NCI-H1417 treated with DMSO at 0.1 percent for 48 hours (cell line): ENCODE measurements at places on chromosomes 2 and 18.

DNA sequence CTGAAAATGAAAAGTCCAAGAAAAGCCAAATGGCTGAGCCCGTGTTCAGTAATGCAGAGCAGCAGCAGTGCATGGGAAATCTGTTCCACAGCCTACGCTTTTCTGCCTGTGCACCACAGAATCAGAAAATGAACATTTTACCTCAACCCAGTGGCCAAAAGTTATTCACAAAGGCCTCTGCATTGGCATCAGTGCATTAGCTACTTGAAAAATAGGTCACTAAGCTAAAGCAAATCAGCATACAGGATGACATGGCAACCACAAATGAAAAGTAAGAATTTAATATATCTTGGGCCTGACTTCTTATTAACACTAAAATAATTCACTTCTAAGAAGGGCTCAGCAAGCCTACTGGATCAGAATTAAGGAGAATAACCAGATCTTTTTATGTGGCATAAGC is 1145.3 kb upstream of the CHAC2 start:
- no peak for DNase-seq

- DNase-seq = no peak
These were observed 86.1 kb upstream of the ITPRID2 start for GRCh38 chr2:181805228-181806038.

DNA sequence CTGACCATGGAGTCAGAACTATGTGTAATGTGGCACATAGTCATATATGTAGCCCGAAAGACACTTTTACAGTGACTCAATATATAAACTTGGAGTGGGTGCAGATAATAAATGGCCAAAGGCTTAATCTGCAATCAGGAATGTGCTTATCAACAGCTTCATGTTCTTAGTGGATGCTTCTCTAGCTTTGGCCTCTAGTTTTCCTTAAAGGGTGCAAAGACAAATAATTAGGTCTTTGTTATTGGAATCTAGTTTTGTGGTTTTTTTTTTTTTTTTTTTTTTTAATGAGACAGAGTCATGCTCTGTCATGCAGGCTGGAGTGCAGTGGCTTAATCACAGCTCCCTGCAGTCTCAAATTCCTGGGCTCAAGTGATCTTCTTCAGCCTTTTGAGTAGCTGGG is 625.6 kb downstream of the EPHA4 start:
- DNase-seq = no peak

GRCh38 chr2:70684846-70685622 is 83.0 kb downstream of the ADD2 start:
- peak; percentile 23 for DNase-seq

DNA sequence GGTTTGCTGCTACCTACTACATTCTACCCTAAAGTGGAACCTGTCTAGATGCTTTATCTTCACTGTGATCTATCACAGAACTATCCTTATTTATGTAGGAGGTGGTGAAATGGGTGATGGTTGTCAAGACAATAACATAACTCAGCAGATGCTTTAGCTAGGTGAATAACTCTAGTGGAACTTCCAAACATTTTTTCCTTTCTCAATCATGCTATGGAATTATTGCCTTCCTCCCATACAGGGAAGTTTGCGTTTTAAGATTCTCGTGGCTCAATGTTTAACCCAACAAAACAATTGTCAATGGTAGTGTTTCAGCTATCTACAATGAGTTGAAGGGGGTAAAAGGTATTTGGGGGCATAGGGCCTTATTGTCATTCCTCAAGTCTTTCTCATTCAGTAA is 82.6 kb upstream of the GLI2 start:
- DNase-seq = no peak

DNA sequence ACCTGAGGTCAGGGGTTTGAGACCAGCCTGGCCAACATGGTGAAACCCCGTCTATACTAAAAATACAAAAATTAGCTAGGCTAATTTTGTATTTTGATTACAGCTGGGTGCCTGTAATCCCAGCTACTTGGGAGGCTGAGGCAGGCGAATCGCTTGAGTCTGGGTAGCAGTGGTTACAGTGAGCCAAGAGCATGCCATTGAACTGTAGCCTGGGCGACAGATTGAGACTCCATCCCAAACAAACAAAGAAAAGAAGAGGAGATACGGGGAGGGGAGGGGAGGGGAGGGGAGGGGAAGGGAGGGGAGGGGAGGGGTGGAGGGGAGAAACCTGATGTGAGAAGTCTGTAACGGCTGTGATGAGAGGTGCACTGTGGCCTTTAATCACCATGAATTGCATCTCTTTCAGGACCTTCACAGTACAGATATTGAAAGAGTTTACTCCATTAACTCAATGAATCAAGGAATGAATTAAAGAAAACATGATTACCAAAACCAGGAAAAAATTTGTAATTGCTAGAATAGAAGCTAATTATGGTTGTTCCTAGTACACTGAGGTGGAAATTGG is 135.3 kb downstream of the CALCRL start:
- no peak for DNase-seq

GRCh38 chr2:137893145-137893544 is 71.1 kb upstream of the HNMT start:
- DNase-seq = peak; percentile 86

DNA sequence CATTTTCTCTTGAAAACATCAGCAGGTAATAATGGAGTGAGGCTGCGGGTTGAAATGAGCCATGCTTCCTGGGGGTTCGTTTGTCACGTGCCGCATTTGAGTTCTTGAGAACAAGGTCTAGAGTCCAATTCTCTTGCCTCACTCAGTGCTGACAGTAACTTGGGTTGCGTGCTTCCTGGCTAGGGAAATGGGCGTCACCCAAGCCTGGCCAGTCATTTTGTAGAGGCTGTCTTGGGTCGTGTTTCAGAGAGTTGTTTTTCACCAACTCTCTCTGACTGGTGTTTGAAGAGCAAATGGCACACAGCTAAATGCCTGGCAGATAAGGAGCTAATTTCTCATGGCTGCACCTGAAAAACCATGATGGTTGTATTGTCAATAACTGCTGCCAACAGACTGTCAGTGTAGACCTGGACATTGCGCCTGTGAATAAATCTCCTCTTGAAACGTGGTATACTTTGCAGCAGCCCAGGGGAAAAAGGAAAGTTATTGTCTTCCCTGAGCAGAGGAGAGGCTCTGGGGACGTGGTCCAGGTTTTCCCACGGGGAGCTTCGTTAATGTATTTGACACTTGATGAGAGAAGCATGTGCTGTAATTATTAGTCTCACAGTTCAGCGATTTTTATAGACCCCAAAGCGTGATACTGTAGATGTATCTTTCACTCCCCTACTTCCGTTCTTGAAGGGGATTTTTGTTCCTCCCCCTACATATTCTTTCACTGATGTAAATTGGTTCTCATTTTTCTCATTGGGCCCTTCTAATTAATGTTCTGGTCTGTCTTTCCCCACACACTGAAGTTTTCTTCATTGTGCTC is 196.0 kb downstream of the FHOD3 start:
- no peak for DNase-seq

DNA sequence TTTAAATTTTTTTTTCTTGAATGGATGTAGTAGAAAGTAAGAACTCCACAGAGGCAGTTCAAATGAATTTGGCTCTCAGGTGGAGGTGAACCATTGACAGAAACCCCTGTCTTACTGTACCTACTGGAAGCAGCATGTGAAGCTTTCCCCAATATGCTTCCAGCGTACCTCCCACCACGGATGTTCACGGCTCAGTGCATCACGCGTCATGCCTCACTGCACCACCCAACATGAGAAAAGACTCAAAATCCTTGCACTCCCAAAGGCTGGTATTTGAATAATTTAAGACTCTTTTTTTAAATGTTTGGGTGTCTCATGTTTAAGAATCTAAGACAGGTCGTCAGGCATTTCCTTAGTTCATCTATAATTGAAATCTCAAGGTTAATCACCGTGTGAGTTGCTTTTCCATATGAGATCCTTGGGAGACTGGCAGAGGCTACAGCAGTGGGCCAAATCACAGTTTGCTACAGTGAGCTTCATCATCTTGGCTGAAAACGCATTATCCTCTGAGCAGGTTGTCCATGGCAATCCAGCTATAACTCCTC is 846.4 kb downstream of the DCDC2C start:
- no peak for DNase-seq

- DNase-seq = no peak
These were observed 276.8 kb downstream of the RIT2 start for GRCh38 chr18:42838546-42839145.

DNA sequence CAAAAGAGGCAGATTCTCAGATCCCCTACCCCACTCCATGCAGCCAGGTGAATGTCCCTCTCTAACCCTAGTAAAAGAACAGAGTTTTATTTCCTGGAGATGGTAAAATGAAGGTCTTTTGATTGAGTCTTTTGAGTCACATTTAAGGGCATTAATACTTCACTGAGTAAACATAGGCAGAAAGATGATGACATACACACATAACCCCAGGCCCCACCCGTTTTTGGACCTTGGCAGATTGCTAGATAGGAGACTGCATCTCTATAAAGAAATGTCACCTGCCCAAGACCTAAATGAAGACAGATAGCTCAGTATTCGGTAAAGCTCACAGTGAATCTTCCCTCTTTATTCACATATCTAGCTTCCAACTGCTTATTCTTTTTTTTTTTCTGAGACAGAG is 28.3 kb upstream of the PEX13 start:
- no peak for DNase-seq

- no peak for DNase-seq
These were observed 40.5 kb downstream of the NDUFA10 start for GRCh38 chr2:239984421-239985194.

- DNase-seq = no peak
These were observed 148.0 kb upstream of the KCTD1 start for GRCh38 chr18:26696308-26696707.

GRCh38 chr2:44839370-44839769 is 102.1 kb upstream of the SIX3 start:
- no peak for DNase-seq

DNA sequence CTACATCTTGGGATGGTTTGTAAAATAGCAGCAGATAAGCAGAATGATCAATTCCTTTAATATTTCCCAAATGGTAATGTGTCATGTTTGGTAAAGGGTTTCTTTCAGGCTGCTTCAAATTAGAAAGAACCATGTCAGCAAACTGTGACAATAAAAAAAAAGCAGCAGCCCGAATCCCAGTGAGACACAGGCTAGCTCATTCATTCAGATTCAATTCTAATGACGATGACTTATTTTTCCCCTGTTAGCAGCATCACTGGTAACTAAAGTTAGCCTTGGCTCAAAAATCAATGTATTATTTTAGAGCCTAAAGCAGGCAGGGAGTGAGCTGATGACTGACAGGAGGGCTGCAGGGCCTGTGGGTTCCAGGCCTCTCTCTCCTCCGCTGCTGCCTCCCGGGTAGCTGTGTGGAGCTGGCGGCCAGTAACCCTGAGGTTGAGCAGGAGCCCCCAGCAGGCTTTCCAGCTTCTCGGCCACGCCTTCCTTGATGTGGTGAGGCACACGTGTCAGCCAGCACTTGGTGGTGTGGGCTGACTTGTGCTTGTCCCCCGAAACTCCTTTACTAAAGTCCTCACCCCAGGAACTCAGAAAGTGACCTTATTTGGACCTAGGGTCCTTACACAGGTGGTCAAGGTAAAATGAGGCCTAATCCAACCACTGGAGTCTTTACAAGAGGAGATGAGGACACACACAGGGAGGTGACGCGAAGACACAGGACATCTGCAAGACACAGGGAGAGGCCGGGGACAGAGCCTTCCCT is 120.5 kb upstream of the HS6ST1 start:
- no peak for DNase-seq

GRCh38 chr2:61493523-61493942 is 22.6 kb upstream of the USP34 start:
- no peak for DNase-seq

- DNase-seq = no peak
These were observed 65.8 kb upstream of the RIOK3 start for GRCh38 chr18:23387265-23387664.

- DNase-seq = no peak
These were observed 12.1 kb upstream of the TPO start for GRCh38 chr2:1400943-1401735.

DNA sequence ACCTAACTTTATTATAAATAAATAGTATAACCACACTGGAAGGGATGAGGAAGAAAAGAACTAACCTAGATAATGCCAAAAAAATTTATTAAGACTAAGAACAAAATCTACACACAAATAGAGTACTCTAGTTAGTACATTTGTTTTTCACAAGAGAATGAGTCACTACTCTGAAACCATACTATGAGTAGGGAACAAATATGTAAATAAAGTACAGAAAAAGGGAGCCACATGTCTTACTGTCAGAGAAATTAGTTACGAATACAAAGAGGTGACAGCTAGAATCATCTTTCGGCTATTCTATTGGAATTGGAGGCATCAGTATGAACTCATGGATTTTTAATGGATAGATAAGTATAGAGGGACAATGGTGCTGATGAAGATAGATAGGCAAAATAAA is 150.5 kb downstream of the COPS8 start:
- no peak for DNase-seq

DNA sequence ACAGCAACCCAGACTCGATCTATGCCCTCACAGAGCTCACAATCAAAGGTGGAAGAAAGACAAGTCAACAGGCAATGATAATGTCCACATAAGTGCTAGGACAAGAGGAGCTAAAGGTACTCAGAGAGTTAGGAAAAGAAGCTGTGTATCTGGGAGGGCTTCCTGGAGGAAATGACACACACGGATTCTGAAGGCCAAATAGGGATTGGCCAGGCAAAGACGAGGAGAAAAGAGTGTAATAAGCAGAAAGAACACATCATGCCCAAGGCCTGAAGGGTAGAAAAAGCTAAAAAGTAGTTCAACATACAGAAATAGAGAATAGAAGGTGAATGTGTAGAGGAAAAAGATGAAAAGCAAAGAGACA is 36.1 kb downstream of the VIT start:
- no peak for DNase-seq

DNA sequence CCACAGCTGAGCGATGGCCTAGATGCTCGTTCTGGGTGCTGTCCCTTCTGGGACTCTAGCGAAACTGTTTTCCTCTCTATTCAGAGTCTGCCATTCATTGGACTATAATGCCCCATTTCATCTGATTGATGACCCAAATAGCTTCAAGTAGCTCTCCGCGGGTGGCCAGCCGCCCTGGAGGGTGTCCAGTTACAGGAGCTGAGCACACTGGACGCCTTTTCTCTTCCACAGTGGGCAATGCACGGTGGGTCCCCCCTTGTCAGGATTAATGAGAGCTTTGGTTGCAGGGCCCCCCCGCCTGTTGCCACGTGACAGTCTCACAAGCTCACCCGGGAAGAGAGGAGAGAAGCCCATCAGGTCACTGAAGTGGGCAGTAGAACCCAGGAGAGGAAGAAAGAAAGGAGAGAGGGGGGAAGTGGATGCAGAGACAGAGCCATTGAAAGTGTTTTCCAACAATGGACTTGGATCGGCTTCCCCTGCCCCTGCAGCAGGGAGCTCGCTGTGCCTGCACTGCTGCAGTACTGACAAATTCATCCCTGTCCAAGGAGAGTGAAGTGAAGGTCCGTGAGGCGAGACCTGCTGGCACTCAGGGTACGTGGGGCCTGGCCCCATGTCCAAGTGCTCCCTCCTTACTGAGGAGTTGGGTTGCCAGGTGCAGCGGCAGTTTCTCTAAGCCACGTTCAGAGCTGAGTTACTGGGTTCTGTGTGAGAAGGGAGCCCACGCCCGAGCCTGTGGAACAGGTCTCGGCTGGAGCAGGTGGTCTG is 44.8 kb downstream of the DIPK1C start:
- DNase-seq = peak; percentile 16

- DNase-seq = no peak
These were observed 62.6 kb downstream of the TMEM131 start for GRCh38 chr2:97932975-97933662.
